ENCODE measurements at places on chromosomes 11 and 22. TPM values are rescaled to one million over a fixed set of nuclear protein-coding genes. Genes with fewer than 3 reads are reported as not detected.

The MTCH2 gene
- 82.2 TPM for total RNA-seq

The DDX25 gene
- total RNA-seq: not detected

The CCDC82 gene
- 22.7 TPM for total RNA-seq

The TIMP3 gene
- 91.9 TPM for total RNA-seq

The CHRM1 gene
- total RNA-seq: not detected

The VSTM5 gene
- 0.39 TPM for total RNA-seq

The DEUP1 gene
- total RNA-seq: 0.65 TPM

The SLC22A24 gene
- total RNA-seq: not detected

The CARD10 gene
- 13.1 TPM for total RNA-seq

The OR8G1 gene
- total RNA-seq: 0.43 TPM

The OR9G1 gene
- not detected for total RNA-seq

The OR5A1 gene
- not detected for total RNA-seq

The MUC6 gene
- total RNA-seq: not detected

The FOXRED1 gene
- total RNA-seq: 7.6 TPM

The OR8J3 gene
- total RNA-seq: not detected

The CEP126 gene
- total RNA-seq: 17.4 TPM

The MRPL17 gene
- total RNA-seq: 27.3 TPM

All from articular chondrocyte of knee joint (primary cell).